ENCODE measurements at places on chromosomes 3 and 15.

GRCh38 chr3:72407766-72408165 lies 440.5 kb downstream of the SHQ1 start:
- DNase-seq = no peak

DNA sequence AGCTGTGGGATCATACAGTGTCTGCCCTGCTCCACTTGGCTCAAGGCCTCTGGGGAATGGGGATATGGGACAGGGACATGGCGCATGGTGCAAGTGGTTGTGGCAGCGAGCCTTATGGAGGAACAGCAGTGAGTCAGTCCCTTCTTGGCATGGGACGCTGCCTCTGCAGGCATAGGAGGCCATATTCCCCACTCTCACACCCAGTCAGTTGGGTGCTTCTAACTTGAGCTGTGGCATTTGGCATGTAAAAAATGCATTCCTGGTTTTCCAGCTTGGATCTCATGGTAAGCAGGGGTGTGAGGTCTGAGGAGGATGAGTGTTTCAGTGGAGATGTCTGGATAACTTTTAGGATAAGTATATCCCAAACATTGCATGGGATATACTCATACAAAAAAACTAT lies 31.6 kb upstream of the UBE2Q2 start:
- DNase-seq = no peak

DNA sequence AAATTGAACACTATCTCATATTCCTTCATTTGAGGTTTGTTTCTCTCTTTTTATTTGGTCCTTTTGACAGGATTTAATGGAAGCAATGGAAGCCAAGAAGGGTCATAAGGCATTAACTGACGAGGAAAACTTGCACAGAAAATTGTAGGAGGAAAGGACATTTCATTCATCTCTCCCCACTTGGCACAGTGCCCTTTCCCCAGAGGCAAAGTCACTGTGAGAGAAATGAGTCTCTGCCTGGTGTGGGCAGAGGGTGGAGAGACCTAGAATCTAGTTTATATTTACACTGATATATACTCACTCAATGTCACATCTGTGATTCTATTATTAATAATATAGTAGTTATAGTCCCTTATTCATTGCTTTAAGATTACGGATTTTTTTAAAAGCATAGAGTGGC lies 324.6 kb upstream of the IL12A start:
- no peak for DNase-seq

GRCh38 chr15:100903168-100903554 lies 16.0 kb upstream of the LRRK1 start:
- no peak for DNase-seq
